ENCODE measurements at places on chromosomes 3 and 15. TPM values are rescaled to one million over a fixed set of nuclear protein-coding genes. Genes with fewer than 3 reads are reported as not detected.
A peak's percentile ranks its signal among the peaks of the same experiment; 100 is the strongest.

DNA sequence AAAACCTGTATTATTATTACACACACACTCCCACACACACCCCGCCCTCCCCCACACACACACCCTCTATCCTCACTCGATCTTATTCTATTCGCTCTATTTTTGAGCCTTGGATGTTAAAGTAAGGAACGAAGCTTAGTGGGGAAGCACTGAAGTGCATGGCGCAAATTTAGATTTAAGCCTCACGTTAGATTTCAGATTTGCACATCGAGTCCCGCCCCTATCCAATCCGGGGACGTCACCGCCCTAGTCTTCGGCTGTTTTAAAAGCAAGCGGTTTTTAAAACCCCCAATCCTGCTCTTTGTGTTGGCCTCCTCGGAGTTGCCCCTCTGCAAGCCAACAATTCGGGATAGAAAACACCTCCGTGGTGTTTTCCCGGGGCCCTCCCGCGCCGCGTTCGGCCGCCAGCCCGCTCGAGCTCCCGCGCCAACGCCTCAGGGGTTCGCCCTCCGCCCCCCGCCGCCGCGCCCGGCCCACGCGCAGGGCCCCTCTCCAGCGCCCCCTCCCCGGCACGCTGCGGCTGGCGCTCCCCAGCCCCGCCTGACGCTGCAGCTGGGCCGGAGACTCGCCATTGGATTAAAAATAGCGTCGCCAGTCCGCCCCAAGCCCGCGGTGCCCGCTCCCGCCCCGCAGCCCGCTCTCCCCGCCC, at the start of gene USP13:
Gene USP13 (plus strand): TSS at position 594 of the 649 bp plus-strand sequence. CDS start 186 bp downstream, outside the sequence.
- peak; percentile 52 for DNase-seq

GRCh38 chr3:48664929-48665328, 2.2 kb upstream of the CELSR3 start:
- DNase-seq, result no peak

GRCh38 chr3:124483915-124484470, 246.3 kb upstream of the UMPS start:
- DNase-seq, result no peak

DNA sequence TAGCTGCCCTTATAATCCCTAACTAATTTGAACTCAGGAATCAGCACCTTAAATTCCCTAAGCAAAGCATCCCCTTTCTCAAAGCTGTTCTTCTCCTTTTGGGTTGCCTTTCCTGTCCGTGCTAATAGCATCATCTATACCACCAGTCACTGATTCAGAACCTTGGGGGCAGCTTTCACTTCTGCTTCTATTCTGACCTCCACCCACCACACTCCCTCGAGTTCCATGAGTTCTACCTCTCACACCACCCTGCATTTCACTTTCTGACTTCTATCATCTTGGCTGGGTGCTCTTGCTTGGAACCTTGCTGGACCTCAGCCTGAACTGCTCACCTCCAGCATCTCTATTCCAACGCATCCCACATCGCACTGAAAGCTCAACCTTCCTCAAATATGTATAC, 55.4 kb upstream of the KCNMB2 start:
- DNase-seq, result no peak

GATA2 gene
- total RNA-seq, result 57.8 TPM

ATP13A4 gene
- 2.1 TPM for total RNA-seq

C3orf62 gene
- total RNA-seq, result 8.9 TPM

GRM2 gene
- 0.23 TPM for total RNA-seq

All from ureter (tissue), 1 donor.